ENCODE measurements at places on chromosomes 13 and 19.

DNA sequence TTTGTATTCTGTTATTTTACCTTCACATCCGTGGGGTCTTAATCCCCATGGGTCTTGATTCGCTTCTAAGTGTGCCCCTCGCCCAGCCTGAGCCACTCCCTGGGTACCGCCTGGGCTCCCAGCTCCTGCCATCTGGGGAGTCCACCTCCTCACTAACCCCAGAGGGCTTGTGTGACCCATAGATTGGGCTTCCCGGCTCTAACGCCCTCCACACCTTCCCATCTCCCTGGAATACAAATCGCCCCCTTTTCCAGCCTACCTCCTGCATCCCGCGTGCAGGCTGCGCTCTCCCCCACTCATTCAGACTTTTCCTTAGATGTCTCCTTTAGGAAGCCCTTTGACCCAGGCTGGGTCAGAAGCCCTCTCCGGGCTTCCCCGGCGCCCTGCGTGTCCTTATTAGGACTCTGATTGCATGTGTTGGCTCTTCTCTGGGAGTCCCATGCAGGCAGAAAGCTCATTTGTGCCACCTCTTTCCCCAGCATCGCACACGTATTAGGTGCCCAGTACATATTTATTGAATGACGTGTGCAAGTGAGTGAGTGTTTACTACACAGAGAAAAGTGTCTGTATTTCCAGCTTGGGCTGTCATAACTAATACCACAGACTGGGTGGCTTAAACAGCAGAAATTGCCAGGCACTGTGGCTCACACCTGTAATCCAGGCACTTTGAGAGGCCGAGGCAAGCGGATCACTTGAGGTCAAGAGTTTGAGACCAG is 757 bp downstream of the CCDC124 start:
- DNase-seq, result no peak

- DNase-seq, result no peak
Measured at GRCh38 chr19:34692549-34692948, 15.1 kb downstream of the ZNF302 start.

DNA sequence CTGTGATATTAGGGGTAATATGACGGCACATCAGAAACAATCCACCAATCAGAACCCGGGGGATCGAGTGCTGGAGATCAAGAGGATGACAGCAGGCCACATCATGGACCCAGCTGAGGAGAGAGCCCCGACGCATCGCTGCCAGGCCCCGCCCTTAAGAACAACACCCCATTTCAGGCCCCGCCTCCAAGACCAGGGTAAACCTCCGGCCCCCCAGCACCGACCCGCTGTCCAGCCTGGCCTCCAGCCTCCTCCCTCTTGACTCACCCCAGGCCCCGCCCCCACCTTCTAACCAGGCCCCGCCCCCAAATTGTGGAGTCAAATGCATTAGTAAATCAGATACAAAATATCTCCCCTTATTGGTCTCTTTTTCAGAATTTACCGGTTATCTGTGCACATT is 4.7 kb upstream of the ZNF611 start:
- no peak for DNase-seq

DNA sequence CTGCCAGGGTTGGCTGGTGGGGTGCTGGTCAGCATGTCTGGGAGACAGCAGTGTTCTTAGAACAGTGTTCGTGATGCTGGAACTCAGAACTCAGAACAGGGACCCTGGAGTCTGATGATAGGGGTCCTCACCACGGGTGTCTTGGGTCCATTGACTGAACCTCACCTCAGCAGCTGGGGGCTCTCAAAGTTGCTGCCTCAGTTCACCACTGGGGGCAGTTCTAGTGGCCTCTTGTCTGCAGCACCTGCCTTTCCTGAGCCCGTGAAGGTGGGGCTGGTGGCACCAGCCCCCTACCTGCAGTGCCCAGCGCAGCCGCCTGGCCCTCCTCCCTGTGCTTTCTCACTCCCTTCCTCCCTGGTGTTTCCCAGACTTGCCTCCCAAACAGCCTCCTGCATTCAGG is 28.5 kb downstream of the SAFB start:
- no peak for DNase-seq

GRCh38 chr13:99662678-99663077 is 161.4 kb downstream of the TM9SF2 start:
- DNase-seq, result no peak

DNA sequence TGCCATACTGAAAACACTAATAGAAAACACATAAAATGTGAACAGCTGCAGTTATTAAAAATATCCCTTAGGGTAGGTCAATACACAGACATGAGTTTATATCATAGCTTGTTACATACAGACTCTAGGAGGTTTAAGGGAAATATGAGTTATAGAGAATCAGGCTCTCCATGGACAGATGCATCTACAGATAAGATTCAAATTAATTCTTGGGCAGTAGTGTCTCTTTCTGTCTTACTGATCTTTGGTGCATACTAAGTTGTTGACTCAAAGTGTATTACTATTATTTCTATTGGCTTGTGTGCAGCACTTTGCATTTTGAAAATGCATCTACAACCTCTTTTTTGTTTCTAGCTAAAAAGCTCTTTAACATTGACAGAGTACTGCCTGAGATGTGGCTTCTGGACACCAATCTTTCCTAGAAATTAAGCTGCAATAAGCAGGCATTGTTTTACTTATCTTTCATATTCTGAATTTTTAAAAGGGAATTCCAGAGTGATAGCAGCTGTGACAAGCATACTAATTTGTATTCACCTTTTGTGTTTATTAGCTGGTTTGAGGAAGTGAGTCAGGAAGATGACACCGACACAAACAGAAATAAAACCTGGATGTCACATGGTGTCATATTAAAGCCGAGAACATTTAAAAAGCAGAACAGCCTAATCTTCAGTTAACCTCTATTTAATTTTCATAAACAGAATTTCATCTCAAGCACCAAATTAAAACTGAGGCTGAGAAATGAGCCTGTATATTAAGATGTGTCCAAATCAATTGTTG is 399.0 kb downstream of the PCDH9 start:
- no peak for DNase-seq

GRCh38 chr19:6866741-6867151 is 20.6 kb upstream of the ADGRE1 start:
- no peak for DNase-seq

DNA sequence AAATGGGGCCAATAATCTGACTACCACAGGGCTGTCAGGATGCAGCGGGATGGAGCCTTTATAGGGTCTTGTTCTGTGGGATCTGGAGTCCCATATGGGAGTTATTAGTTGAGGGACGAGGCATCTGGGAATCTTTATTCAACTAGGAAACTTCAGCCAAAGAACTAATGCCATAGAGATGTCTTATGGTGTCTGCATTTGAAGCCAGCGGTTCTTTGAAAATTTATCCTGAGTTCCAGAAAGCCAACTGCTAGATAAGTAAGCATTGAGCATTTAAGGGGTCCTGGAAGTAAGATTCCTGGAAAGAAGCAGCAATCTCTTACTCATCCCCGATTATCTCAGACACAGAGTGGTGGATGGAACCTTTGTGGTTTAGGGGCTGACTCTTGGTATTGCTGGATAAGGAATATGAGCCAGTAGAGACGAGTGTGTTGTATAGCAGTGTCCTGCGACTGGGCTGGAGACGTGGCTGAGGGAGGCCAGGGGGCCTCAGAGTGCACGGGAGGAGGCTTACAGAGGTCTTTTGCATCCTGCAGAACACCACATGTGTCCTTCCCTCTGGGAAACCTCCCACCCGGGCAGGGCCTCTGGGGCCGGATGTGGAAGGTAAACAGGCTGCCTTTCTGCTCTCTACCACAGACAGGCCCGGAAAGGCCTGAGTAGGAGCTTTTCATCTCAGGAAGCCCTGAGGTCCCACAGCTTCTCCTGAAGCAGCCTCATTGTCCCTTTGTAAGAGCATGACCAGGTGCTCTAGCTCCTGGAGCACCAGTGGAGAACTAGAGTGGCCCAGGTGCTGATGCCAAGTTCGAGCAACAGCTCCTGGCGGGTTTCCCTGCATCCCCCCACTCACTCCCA is 28.8 kb downstream of the ACTN4 start:
- no peak for DNase-seq

DNA sequence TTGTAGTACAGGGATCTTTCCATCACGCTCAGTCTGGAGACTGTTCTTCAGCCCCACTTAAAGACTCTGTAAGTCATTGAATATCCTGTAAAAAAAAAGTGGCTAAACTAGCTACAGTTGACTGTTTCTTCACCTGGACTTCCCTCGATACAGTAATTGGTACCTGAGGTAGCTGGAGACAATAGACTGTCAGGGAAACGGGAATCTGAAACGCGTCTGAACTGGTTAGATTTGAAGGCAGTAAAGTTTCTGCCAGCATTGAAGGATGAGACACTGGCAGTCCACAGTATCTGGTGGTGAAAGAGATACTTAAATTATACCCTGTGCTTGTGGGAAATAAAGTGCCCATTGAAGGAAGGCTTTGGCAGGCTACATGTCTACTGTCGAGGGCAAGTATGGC is 550.5 kb downstream of the IRS2 start:
- DNase-seq, result no peak

DNA sequence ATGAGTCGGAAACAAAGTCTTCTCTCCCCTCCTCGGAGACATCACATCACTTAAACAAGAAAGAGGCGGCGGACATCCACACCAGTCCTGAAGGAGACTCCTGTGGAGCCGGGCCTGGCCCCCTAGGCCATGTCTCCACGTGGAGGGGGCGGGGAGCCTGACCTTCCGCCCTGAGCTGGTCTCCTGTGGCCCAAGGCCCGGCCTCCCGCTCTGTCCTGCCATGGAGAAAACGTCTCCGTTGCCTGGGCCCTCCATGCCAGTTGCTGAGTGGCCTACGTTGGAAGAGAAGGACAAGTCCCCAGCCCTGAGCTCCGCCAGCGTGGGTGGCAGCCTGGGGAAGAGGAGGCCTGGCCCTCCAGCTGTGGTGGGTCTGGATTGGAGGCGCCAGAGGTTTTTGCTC is 5.5 kb upstream of the CACTIN start:
- DNase-seq, result no peak

DNA sequence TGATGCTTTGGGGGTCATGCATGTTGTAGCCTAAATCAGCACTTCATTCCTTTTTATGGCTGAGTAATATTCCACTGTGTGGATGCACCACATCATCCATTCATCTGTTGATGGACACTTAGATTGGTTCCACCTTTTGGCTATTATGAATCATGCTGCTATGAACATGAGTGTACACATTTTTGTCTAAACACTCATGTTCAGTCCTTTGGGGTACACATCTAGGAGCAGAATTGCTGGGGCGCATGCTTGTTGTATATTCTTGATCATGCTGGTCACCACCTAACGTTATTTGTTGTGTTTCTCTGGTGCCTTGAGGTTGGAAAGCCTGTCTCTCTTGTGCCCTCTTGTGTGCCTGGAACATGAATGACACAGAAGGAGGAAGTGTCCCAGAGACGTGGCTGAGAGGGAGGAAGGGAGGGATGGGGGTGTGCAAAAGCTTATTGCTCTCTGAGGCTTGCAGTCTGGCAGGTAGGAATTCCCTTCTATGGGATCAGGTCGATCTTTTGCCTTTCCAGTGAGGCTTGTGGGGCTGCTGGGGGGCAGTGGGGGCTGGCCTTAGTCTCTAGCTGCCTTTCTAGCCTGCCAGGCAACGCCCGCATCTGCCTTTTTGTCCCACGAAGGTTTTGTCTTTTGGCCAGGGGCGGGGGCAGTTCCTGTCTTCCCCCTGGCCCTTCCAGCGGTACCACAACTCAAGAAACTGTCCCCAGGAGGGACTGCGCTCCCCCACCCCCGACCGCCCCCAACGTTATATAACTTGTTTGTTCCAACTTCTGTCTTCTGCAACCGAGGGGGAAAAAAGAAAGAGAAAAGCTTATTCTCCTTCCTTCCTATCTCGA is 7.6 kb downstream of the KLHL26 start:
- no peak for DNase-seq

DNA sequence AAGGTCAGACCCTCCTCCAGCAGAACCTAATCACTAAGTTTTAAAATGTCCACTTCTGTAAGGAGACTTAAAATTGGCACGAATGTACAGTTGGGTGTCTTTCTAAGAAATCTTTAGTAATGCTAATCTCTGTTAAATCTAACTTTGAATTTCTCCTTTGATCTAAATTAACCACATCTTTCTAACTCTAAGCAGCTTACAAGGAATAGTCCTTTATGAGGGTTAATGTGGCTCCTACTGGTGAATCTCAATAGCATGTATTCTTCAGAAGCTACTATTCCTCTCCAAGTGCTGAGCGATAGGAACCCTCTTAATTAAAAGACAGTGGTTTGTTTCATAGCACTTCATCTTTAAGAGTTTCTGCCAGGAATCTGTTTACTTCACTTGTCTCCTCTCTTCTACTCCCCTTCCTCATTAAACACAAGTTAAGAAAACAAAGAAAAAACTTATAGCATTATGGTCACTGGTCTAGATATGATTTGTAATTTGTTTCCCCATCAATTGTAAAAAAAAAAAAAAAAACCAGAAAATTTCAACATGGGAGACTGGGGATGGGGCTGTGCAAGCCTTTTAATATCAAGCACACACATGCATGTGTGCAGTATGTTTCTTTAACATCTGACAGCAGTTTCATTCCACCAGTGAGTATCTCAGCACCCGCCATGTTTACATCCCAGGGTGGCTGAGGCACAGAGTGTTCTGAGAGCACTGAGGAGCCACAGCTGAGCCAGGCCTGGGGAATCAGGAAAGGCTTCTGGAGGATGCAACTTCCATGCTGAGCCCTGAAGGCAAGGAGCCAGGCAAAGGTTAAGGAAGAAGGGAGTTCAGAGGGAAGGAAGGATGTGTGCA is 57.7 kb downstream of the ATP7B start:
- no peak for DNase-seq

GRCh38 chr19:34999498-35000337 is at the start of gene GRAMD1A:
Gene GRAMD1A (plus strand): TSS chr19:35000323. CDS start chr19:35000479, 156 bp downstream.
- DNase-seq, result peak; percentile 87

DNA sequence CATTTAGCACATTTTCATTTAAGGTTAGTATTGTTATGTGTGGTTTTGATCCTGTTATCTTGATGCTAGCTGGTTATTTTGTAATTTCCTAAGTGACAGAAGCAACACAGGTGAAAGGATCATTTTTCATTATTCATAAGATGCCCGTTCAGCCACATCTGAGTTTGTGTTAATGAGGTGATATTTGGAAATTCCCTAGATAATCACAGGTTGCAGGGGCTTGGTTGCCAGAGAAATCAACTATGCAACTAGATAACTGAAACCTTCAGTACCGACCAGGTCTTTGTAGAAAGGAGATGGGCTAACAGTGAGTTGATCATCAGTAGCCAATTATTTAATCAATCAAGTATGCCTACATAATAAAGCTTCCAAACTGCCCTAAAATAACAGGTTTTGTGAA is 121.3 kb upstream of the UFM1 start:
- DNase-seq, result no peak

- peak; percentile 88 for DNase-seq
Measured at GRCh38 chr19:14476673-14477401, 1.7 kb upstream of the PTGER1 start.

- no peak for DNase-seq
Measured at GRCh38 chr13:97194479-97194878, 27.7 kb upstream of the MBNL2 start.

GRCh38 chr19:38028913-38029510 is 122.0 kb downstream of the SIPA1L3 start:
- no peak for DNase-seq

- no peak for DNase-seq
Measured at GRCh38 chr19:6297202-6297601, 17.4 kb upstream of the MLLT1 start.
